ENCODE measurements at places on chromosomes 11 and 22. TPM values are rescaled to one million over a fixed set of nuclear protein-coding genes. Genes with fewer than 3 reads are reported as not detected.
A peak's percentile ranks its signal among the peaks of the same experiment; 100 is the strongest.

DNA sequence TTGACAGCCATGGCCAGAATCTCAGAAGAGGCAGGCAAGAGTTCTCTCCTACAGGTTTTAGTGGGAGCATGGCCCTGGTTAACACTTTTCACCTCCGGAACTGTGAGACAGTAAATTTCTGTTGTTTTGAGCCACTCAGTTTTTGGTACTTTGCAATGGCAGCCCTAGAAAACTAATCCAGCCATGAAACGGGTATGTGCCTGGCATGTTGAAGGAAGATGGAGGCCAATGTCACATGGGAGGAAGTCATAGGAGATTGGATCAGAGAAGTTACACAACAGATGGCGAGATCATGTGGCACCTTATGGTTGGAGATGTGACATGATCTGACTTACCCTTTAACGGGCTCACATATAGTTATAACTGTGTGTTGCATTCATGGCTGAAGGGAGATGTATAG, 63.2 kb upstream of the EED start:
- H3K4me1 ChIP-seq, result no peaks in the 10 kb centered on the region
- no peak overlapping the region for H3K4me3 ChIP-seq
- no peak for DNase-seq

Gene PLXNB2
- 16.7 TPM for total RNA-seq

DNA sequence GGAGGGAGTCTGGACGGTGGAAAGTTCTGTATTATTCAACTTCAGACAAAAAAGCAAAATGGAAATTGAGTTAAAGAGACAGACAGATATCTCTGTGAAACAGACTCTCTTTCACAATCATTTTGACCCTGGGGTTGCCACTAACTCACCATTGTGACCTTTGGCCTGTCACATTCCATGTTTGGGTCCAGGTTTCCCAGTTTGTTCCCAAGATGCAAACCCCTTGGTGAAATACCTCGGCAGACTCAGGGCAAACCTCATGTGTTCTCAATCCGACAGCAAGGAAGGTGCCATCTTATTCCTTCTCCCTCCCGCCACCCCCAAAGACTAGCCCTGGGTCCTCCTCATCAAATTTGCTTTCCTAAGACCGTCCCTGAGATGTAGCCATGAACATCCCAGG, 41.8 kb downstream of the GALNT18 start:
- no peak overlapping the region for H3K27ac ChIP-seq
- H3K4me1 ChIP-seq, result peaks cover 8% of the 10 kb centered on the region
- DNase-seq, result no peak
- H3K27me3 ChIP-seq, result peaks cover 1% of the 10 kb centered on the region

- H3K27ac ChIP-seq, result peak overlapping the region; percentile 25
- peaks cover 1% of the 10 kb centered on the region for H3K27me3 ChIP-seq
- DNase-seq, result no peak
- peaks cover 26% of the 10 kb centered on the region for H3K4me1 ChIP-seq
- no peaks in the 10 kb centered on the region for H3K36me3 ChIP-seq
Observed at GRCh38 chr22:37259540-37260029, 15.5 kb upstream of the RAC2 start.

Gene MRGPRX3
- total RNA-seq, result not detected

GRCh38 chr22:25534724-25535123, 29.8 kb upstream of the GRK3 start:
- no peak for DNase-seq
- H3K27me3 ChIP-seq, result peaks cover 17% of the 10 kb centered on the region
- no peak overlapping the region for H3K27ac ChIP-seq
- no peaks in the 10 kb centered on the region for H3K4me1 ChIP-seq
- H3K36me3 ChIP-seq, result peaks cover 1% of the 10 kb centered on the region

DNA sequence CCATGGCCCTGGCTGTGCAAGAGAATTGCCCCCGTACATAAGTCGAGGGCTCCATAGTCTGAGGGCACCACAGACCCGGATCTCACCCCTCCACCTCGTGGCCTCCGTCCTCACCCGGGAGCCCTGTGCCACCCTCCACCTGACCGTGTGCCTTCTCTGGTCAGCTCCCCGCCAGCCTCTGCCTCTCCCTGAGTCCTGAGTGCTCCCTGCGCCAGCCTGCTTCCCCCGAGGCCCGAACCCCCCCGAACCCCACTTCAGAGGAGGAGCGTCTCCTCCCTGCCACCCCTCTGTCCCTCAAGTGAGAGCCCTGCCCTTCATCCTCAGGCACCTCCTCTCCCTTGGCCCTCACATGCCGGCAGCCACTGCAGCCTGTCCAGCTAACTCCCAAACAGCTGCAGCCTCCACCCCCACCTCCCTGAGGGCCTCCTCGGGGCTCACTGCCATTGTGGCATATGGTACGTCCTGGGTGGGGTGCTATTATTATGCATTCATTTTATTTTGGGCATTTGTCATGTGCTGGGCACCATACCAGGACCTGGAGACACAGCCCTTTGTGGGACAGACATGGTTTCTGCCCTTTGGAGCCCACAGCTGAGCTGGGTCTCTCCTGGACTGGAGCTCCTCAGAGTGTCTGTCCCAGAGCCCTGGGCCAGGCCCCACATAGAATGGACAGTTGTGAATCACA, 67.2 kb downstream of the MYO7A start:
- no peak for DNase-seq
- H3K4me3 ChIP-seq, result no peak overlapping the region
- no peaks in the 10 kb centered on the region for H3K36me3 ChIP-seq
- H3K27ac ChIP-seq, result no peak overlapping the region
- H3K4me1 ChIP-seq, result peaks cover 3% of the 10 kb centered on the region
